ENCODE measurements at places on chromosomes 5 and 9.

GRCh38 chr5:115571441-115571878 lies 26.9 kb upstream of the FEM1C start:
- no peak for DNase-seq

DNA sequence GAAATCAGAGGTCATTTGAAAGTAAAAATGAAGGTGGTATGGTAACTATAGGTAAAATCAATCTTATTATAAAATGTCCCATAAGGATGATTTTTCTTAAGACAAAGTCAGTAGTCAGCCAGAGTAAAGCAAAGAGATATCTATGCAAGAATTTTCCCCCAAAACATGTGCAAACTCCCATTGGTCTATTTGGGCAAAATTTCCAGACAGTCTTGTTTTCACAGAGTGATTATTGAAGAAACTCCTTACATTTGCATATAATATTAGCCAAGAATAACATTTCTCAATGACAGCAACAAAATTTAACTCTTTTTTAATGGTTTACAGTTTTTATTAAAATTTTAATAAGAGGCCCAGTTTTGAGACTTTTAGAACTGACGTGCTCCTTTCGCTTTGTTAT lies 406.1 kb upstream of the GRAMD2B start:
- DNase-seq: no peak

GRCh38 chr5:67530609-67531255 lies 334.1 kb upstream of the CD180 start:
- no peak for DNase-seq

GRCh38 chr5:83914199-83914598 lies 193.5 kb upstream of the HAPLN1 start:
- DNase-seq: no peak
